Renal cortex interstitium (tissue), 15 donors: ENCODE measurements at places on chromosomes 7 and 10. TPM values are rescaled to one million over a fixed set of nuclear protein-coding genes. Genes with fewer than 3 reads are reported as not detected.

The SEMA4G gene
- polyA plus RNA-seq: 49.8 TPM

The NSUN5 gene
- polyA plus RNA-seq: 14.4 TPM

DNA sequence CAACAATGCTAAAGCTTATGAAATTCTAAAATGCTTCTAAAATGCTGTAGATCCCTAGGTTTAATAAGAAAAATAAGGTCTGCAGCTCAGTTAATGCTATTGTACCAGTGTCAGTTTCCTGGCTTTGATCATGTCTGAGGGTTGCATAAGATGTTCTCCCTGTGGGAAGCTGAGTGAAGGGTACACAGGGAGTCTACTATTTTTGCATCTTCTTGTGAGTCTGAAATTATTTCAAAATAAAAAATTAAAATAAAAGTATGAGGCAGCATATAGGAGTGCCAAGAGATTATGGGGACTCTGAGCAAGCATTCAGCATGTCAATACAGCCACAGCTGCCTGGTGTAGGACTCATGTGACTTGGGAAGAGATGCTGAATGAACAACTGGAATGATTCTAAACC is 14.7 kb downstream of the CHST15 start:
- no peak for DNase-seq

DNA sequence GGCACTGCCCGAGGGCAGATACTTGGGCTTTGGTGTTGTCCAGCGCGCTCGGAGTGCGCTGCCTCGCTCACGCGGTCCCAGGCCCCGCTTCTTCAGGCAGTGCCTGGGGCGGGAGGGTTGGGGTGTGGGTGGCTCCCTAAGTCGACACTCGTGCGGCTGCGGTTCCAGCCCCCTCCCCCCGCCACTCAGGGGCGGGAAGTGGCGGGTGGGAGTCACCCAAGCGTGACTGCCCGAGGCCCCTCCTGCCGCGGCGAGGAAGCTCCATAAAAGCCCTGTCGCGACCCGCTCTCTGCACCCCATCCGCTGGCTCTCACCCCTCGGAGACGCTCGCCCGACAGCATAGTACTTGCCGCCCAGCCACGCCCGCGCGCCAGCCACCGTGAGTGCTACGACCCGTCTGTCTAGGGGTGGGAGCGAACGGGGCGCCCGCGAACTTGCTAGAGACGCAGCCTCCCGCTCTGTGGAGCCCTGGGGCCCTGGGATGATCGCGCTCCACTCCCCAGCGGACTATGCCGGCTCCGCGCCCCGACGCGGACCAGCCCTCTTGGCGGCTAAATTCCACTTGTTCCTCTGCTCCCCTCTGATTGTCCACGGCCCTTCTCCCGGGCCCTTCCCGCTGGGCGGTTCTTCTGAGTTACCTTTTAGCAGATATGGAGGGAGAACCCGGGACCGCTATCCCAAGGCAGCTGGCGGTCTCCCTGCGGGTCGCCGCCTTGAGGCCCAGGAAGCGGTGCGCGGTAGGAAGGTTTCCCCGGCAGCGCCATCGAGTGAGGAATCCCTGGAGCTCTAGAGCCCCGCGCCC is at the start of gene NPY:
TSS of gene NPY (plus strand) at position 294 of the 802 bp plus-strand sequence. CDS start 1,051 bp downstream, outside the sequence.
- no peak for DNase-seq

The WDR86 gene
- polyA plus RNA-seq: 24.3 TPM
